MCF 10A (cell line): ENCODE measurements at places on chromosomes 1 and 21. TPM values are rescaled to one million over a fixed set of nuclear protein-coding genes. Genes with fewer than 3 reads are reported as not detected.

The DNALI1 gene
- total RNA-seq = not detected in 2 replicates

The ASTN1 gene
- not detected in 2 replicates for total RNA-seq

The RUNX3 gene
- not detected in 2 replicates for total RNA-seq

The UQCRHL gene
- 1.1 and 1.7 TPM in 2 replicates for total RNA-seq

The UBAP2L gene
- 219 and 223 TPM in 2 replicates for total RNA-seq

DNA sequence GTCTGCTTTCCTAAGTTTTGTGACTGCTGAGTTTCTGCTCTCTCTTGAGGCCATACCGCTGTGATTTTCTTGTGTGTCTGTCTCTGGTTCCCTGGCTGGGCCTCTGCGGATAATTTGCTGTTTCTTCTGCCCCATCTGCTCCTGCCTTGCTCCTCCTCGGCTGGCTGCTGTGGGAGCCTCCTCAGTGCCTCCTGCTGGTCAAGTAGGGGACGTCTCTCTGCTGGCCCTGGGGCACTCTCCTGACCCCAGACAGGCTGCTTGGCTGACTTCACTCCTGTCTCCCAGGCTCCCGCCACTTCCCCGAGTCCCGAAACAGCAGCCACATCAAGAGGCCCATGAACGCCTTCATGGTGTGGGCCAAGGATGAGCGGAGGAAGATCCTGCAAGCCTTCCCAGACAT is 28.5 kb downstream of the ETNK2 start:
- no peak for DNase-seq

GRCh38 chr1:22760455-22760854 is 49.8 kb downstream of the EPHB2 start:
- DNase-seq = peak; percentile 34

DNA sequence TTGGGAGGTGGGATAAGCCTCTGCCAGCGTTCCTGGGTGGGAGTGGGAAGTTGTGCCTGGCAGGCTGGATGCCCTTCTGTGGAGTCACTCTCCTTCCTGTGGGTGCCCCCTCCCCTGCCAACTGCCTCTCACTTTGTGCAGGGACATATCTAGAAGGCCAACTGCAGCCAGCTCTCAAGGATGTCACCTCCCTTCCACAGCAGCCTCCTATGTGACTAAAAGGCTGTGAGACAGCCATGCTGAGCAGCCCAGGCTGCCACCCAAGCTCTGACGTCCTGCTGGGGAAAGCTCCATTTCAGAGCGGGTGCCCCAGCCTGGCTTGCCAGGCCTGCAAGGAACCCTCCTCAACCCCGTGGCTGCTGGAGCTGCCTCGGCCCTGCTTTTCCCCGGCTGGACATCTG is 19.6 kb upstream of the SLC26A9 start:
- peak; percentile 54 for DNase-seq

DNA sequence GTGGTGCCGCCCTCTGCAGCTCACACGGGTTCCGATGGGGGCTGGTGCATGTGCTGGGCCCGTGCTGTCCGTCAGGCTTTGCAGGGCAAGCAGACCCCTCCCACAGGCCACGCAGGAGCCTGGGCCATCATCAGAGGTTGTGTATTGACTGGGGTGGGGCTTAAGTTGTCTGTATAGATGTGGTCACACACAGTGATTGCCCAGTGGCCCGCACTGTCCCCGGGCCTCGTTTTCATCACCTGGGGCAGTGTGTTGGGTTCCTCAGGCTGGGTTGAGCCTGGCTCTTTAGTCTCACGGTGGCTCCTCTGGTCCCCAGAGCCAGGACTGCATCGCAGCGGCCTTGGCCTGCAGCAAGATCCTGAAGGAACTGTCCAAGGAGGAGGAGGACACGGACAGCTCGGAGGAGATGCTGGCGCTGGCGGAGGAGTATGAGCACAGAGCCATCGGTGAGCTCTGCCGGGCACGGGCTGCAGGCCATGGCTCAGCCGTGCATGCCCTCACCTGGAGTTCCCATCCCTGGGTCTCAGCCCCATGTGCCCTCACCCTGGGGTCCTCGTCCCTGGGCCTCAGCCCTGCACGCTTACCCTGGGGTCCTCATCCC is 44.1 kb downstream of the TRPM2 start:
- no peak for DNase-seq

DNA sequence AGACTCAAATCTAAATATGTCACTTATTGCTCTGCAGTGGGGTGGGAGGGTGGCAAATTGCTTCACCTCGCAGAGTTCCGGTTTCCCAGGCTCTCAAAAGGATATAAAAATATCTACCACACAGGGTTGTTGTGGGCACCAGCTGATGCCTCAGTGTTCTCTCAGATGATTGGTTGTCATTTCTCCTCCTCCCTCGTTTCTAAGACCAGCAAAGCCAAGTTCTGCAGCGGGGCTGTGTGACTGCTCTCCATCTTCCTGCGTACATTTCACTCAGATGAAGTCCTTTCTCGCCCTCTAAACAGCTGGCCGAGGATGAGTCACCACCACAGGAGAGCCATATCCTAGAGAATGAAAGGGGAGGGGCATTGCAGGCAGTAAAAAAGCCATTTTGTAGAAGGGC is 35.0 kb upstream of the VWA5B1 start:
- DNase-seq = peak; percentile 45

- no peak for DNase-seq
Measured at GRCh38 chr1:29133861-29134694, 10.4 kb upstream of the TMEM200B start.

GRCh38 chr21:25005388-25005787 is 601.9 kb downstream of the MRPL39 start:
- DNase-seq = peak; percentile 62

- peak; percentile 78 for DNase-seq
Measured at GRCh38 chr1:21165076-21165475, 11.6 kb downstream of the EIF4G3 start.

GRCh38 chr1:54163573-54163972 is 10.8 kb upstream of the CDCP2 start:
- no peak for DNase-seq

DNA sequence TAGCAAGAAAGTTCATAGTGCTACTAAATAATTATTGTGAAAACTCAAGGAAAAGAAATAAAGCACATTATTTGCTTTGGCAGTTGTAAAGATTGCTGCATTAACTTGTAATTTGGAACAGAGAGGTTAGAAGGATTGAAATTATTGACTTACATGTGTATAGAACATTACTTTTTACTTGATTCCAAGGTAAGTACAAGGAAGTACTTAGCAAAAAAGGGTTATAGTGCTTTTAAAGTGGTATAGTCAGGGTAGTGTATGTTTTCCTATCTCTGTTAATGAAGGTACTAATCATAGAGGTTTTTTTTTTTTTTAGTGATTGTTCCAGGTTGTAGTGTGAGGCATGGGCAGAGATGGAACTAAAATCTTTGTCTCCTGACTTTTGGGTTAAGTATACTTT is 29.4 kb downstream of the MAN1A2 start:
- DNase-seq = no peak
